Activated naive CD4-positive, alpha-beta T cell treated with anti-CD3 and anti-CD28 coated beads, Interleukin-2, amount 50 U/mL, for 72 hours (primary cell): ENCODE measurements at places on chromosomes 16 and 17. TPM values are rescaled to one million over a fixed set of nuclear protein-coding genes. Genes with fewer than 3 reads are reported as not detected.

KCNH6 gene
- total RNA-seq: 0.08 TPM

CDC42EP4 gene
- total RNA-seq: 1.8 TPM

TACO1 gene
- 10.1 TPM for total RNA-seq

ORC6 gene
- 64.0 TPM for total RNA-seq

SKAP1 gene
- 98.0 TPM for total RNA-seq

CES1 gene
- total RNA-seq: not detected

EPX gene
- not detected for total RNA-seq

HIC1 gene
- 41.8 TPM for total RNA-seq

SCNN1B gene
- not detected for total RNA-seq

GRCh38 chr17:4786106-4786511, at the start of gene VMO1:
Gene VMO1, minus strand, starts transcription at chr17:4786364. Its CDS starts 12 bp downstream, at chr17:4786352.
- DNase-seq: no peak

DNA sequence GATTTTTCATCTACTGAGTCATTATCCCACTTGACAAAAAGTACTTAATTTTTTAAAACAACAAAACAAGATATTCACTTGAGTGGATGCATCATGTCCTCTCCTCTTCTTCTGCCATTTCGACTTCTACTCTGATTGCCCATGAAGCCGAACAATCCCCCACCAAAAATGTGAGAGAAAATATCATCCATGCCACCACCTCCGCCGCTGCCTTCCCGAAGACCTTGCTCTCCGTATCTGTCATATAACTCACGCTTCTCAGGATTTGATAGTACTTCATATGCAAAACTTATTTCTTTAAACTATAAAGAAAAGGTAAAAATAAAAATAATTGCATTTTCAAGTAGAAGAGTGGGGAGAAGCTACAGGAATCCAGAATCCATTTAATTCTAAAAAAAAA, 2.2 kb downstream of the DNAJA2 start:
- no peak for DNase-seq

DNA sequence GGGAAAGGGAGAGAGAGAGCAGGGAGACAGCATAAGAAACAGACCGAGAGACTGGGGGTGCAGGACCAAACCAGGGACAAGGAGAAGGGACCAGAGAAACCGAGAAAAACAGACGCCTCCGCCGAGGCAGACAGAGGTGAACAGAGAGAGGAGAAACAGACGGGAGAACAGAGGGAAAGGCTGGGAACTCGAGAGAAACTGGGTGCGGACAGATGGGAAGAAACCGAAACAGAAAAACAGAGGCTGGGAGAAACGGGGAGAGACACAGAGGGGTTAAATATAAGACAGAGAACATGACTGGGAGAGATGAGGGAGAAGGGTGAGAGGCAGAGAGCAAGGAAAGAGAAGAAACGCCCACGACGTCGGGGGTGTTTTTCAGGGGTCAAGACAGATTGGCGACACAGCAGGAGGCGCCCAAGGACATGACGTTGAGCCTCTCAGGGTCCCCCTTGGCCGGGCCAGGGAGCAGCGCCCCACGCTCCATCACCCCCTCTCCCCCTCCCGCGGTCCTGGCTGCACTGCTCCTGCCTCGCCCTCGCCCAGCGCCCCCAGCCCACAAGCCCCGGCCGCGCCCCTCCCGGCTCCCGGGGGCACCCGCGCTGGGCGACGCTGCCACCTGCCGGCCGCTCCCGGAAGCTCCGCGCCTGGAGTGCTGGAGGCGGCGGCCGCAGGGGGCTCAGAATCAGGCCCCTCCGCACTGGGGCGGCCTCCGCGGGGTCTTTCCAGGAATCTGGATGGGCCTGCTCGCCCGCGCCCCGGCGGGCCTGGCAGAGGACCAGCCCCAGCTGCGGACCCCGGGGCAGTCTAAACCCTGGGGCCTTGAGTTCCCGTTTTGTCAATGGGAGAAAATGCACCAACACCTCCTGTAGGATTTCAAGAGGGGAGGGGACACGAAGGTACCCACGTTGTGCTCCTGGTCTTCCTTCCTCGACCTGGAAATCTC, 1.3 kb upstream of the TMEM92 start:
- DNase-seq: peak; percentile 80

DNA sequence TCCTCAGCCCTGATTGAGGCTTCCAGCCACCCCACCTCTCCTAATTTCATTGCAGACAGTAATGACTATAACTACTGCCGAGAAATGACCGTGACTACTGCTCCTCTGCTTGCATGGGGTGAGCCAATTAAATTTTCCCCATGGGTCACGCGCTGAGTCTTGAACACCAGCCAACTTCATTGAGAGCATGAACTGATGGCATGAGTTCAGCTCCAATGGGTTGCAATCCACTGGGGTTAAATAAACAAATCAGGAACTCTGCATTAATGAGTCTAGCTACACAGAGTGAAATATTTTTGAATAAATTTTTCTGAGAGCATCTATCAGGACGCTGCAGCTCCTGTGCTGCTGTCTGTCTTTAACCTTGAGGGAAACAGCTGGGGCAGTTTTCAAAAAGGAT, 61.6 kb upstream of the CLEC3A start:
- no peak for DNase-seq

- no peak for DNase-seq
These were observed 478.2 kb upstream of the EEF2KMT start for GRCh38 chr16:5575646-5576245.

GRCh38 chr16:27508476-27508875, 41.2 kb downstream of the GTF3C1 start:
- DNase-seq: no peak

DNA sequence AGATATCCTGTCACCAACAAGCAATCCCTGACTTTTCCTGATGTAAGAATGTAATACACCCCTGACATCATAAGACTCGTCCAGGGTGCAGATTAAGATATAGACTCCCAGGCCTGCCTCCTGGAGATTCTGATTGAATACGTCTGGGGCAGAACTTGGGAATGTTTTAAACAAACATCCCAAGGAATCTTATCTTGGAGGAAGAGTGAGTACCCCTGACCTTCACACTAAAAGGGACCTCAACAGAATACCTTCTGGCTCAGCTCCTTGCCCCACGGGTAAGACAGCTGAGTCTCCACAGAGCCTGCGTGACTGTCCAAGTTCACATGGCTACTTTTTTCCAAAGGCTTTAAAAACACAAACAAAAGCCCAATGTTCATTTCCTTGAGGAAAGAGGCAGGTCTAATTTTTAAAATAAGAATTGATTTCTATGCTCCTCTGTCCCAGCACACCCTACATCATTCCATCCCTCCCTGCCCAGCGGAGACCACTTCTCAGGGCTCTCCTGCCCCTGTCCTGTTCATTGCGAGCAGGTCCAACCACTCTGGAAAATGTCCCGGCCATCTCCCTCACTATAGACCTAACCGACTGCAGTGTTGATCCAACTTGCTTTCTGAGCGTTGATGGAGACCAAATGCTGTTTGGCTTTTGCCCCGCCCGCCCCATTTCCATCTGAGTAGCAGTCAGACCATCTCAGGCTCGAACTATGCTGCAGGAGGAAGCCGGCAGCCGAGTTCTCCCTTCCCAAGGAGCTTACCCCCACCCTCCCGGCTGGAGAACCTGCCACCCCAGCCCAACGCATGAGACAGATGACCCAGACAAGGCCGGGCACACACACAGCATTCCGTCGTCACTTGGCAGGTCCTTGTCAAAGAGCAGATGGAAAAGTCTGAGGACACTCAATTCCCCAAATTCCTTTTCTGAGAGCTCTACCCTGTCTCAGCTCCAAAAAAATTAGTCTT, 44.1 kb upstream of the MYH10 start:
- no peak for DNase-seq

DNA sequence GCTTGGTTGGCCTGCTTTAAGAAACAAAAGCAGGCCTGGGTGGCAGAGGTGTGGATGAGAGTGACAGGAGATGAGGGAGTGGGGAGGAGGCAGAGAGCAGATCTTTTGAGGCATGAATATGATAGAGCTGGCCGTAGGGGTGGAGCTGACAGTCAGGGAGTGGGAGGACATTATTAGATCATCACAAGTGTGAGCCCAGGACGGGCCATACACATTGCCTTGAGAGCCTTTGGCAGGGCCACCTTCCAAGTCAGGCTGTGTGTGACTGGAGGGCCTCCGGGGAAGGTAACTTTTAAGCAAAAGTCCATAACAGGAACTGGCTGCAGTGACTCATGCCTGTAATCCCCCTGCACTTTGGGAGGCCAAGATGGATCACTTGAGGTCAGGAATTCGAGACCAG, 26.3 kb downstream of the GINS3 start:
- DNase-seq: no peak

DNA sequence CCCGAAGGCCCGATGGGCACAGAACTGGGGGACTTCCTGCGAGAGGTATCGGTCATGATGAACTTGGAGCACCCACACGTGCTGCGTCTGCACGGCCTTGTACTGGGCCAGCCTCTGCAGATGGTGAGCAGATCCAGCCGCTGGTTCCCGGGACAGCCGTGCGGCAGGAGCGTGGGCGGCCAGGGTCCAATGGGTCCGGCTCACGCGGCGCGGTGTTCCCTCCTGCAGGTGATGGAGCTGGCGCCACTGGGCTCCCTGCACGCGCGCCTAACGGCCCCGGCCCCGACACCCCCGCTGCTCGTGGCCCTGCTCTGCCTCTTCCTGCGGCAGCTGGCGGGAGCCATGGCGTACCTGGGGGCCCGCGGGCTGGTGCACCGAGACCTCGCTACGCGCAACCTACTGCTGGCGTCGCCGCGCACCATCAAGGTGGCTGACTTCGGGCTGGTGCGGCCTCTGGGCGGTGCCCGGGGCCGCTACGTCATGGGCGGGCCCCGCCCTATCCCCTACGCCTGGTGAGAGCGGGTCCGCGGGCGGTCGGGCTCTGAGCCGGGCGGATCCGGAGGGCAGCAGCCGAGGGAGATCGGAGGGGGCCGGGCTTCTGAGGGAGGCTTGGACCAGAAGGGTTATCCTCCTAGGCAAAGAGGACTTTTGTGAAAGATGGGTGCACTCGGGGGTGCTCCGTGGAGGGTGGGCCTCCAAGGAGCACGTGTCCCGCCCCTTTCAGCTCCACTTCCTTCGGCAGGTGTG, 3.0 kb downstream of the TNK1 start:
- peak; percentile 80 for DNase-seq

- DNase-seq: no peak
These were observed 182.3 kb downstream of the SHISA9 start for GRCh38 chr16:13083681-13084080.

GRCh38 chr16:74627506-74628220, 20.7 kb upstream of the GLG1 start:
- DNase-seq: no peak

DNA sequence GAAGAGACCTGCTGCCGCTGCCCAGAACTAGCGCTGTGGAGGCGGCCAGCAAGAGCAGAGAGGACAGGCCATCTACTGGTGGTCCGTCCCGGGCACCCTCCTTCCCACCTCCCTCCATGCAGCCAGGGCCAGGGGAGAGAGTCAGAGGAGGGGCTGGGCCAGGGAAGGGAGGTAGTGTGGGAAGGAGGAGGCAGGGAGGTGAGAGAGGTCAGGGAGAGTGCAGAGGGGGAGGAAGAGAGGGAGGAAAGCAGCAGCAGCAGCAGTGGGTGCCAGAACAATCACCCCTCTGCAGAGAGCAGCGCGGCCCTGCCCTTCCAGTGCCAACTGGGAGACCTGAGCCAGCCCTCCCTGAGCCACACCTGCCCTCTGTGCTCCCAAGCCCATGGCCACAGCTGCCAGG, 6.6 kb downstream of the C16orf95 start:
- peak; percentile 42 for DNase-seq

- DNase-seq: peak; percentile 71
These were observed 2.2 kb downstream of the GALNS start for GRCh38 chr16:88854306-88855111.

- peak; percentile 91 for DNase-seq
These were observed 76.7 kb downstream of the CHD9 start for GRCh38 chr16:53131363-53132071.

GRCh38 chr17:57604771-57605674, 140.1 kb downstream of the CCDC182 start:
- DNase-seq: peak; percentile 27

DNA sequence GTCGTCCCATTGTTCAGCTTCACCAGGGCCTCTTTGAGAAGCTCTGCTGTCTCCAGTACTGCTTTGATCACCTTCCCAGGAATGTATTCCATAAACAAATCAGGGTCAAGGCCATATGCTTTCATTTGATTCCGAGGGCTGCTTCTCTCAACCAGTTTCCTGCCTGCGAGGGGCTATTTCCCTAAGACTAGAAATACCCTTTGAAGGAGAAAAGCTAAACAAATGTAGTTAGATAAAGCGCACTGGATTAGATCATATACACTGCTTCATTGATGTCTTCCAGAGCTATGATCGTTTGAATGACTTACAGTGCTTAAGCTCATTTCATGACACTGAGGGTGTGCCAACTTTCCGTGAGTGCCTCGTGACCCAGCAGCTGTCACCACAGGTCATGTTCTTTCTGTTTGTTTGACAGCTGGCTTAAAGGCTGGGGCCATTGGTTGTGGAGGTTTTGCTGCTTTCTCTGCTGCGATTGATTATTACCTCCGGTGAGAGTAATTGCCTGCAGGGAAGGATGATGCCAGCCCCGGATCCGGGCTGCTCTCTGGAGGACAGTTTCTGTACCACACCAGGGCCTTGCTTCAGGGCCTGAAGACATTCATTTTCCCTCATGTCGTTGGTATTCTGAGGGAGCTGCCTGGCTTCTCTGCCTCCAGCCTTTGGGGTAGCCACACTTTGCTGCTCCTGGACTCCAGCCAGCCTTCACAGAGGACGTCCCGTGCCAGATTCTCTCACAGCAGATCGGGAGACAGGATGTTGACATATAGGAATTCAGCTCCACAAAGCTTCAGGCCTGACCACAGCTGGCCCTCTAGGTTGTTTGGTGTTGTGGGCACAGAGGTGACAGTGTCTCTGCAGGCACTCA, 3.9 kb downstream of the TIMM22 start:
- DNase-seq: no peak

- no peak for DNase-seq
These were observed 996 bp downstream of the STRADA start for GRCh38 chr17:63740464-63741142.

DNA sequence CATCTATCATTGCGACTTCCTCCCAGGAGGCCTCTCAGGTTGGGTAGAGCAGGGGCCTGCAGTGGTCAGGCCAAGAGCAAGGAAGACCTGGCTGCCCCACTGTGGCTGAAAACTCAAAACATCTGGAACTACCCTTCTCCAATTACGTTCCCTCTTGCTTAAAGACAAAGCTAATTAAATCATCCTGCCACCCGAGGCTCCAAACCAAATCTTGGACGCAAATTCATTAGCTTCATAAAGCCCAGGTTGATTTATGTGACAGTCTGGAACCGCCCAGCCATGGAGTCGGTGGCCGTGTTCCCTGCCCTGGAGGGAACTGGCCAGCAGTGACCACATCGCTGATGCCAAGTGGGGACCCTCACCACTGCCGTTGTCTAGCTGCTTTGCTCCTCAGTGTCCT, 21.4 kb downstream of the GRIN2C start:
- DNase-seq: no peak
